A549 treated with Mapracorat at 1 μM for 4 hours (cell line): ENCODE measurements at places on chromosomes 2 and 18. TPM values are rescaled to one million over a fixed set of nuclear protein-coding genes. Genes with fewer than 3 reads are reported as not detected.

Gene CRYBA2
- total RNA-seq: not detected in 5 replicates

Gene ARHGAP25
- total RNA-seq: 0.08 to 0.34 TPM (median 0.20 TPM) in 5 replicates

Gene CD8A
- 0.30 to 0.60 TPM (median 0.40 TPM) in 5 replicates for total RNA-seq

Gene C2orf72
- 4.8 to 7.5 TPM (median 6.2 TPM) in 5 replicates for total RNA-seq

Gene BCL2
- 0.38 to 0.67 TPM (median 0.53 TPM) in 5 replicates for total RNA-seq

Gene DARS1
- 48.4 to 58.9 TPM (median 58.6 TPM) in 5 replicates for total RNA-seq

Gene OXER1
- total RNA-seq: not detected in 5 replicates

Gene LRP1B
- not detected in 5 replicates for total RNA-seq

Gene ATP6V1B1
- total RNA-seq: 2.0 to 2.7 TPM (median 2.2 TPM) in 5 replicates

Gene ADAM23
- 8.4 to 10.2 TPM (median 9.2 TPM) in 5 replicates for total RNA-seq

Gene DES
- 0.07 to 0.39 TPM (median 0.24 TPM) in 5 replicates for total RNA-seq

Gene POU3F3
- total RNA-seq: 0.04 to 0.08 TPM in 2 of 5 replicates, not detected in the others

Gene ACMSD
- not detected in 5 replicates for total RNA-seq

Gene GAL3ST2
- total RNA-seq: 0.15 to 0.42 TPM (median 0.25 TPM) in 5 replicates

Gene EVX2
- not detected in 5 replicates for total RNA-seq

Gene NT5C1B
- not detected in 5 replicates for total RNA-seq

Gene CFAP65
- total RNA-seq: 0.12 to 0.48 TPM (median 0.29 TPM) in 5 replicates

Gene ANKZF1
- total RNA-seq: 13.6 to 19.8 TPM (median 16.9 TPM) in 5 replicates

Gene PLB1
- total RNA-seq: 1.5 to 2.4 TPM (median 1.8 TPM) in 5 replicates

Gene PCARE
- not detected in 5 replicates for total RNA-seq

Gene REG3A
- not detected in 5 replicates for total RNA-seq

Gene PRKCE
- total RNA-seq: 7.7 to 9.9 TPM (median 8.9 TPM) in 5 replicates

Gene CMPK2
- total RNA-seq: 0.73 to 0.95 TPM (median 0.86 TPM) in 5 replicates

Gene DLX1
- 3.2 to 4.0 TPM (median 3.2 TPM) in 5 replicates for total RNA-seq

Gene NEURL3
- total RNA-seq: 0.67 to 1.0 TPM (median 0.84 TPM) in 5 replicates

Gene MBOAT2
- 44.6 to 61.4 TPM (median 53.8 TPM) in 5 replicates for total RNA-seq

Gene SCN1A
- total RNA-seq: not detected in 5 replicates

Gene VAMP8
- total RNA-seq: 15.7 to 19.5 TPM (median 18.1 TPM) in 5 replicates

Gene DSG4
- not detected in 5 replicates for total RNA-seq

Gene RAB17
- total RNA-seq: 0.14 to 0.85 TPM (median 0.23 TPM) in 5 replicates

Gene DAPL1
- not detected in 5 replicates for total RNA-seq

Gene ALPG
- total RNA-seq: 0.23 to 0.45 TPM (median 0.28 TPM) in 5 replicates

Gene INO80D
- 1.5 to 1.9 TPM (median 1.6 TPM) in 5 replicates for total RNA-seq

Gene CHRNG
- not detected in 5 replicates for total RNA-seq

Gene MPP4
- total RNA-seq: 0.09 to 0.10 TPM in 2 of 5 replicates, not detected in the others
